ENCODE measurements at places on chromosomes 3 and 15.

DNA sequence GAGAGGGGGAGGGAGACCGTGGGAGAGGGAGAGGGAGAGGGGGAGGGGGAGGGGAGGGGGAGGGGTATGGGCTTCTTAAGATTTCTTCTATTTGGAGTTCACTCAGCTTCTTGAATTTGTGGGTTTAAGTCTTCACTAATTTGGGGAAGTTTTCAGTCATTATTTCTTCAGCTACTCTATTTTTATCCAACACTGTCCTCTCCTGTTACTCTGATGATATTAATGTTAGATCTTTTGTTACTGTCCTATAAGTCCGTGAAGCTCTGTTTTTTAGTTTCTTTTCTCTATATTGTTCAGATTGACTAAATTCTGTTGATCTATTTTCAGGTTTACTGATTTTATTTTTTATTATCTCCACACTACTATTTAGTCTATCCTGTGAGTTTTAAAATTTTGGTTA is 351.5 kb upstream of the TPM1 start:
- no peak for DNase-seq

GRCh38 chr15:69679623-69680228 is 227.1 kb downstream of the RPLP1 start:
- DNase-seq = peak; percentile 15

DNA sequence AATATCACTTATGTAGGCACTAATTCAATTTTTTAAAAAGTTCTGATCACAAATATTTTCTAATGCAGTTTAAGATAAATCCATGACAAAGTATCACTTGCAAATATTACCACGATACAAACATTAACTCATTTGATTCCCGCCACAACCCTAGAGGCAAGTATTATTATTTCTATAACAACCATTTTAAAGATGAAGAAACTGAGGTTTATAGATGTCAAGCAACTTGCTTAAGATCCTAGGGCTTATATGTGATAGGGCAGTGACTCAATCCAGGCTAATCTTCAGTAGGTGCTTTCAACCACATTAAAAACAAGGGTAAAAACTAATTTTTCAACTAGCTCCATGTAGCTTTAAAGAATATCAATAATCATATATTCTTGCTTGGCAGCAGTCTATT is 1.7 kb downstream of the DYNC1LI1 start:
- DNase-seq = no peak

DNA sequence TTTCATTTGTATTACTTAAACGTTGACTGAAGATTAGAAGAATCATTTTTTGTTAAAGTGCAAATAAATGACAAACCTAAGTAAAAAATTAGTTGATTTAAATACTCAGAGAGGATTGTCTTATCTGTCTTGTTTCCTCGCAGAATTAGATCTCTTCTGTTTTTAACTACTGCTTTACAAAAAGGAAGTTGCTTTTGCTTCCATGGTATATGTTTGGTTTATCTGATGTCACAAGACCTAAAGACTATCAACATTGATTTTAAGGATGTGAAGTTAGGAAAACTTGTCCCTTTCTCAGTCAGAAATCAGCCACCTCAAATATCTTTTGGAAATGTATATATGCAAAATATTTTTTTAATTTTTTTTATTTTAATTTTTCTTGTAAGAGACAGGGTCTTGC is 28.7 kb downstream of the GPR171 start:
- DNase-seq = no peak

- DNase-seq = peak; percentile 90
Measured at GRCh38 chr15:90233387-90234095, at the start of gene CIB1. CIB1 (minus strand) TSS chr15:90233941; CDS start chr15:90233885, 56 bp downstream.

- DNase-seq = no peak
Measured at GRCh38 chr3:87900061-87900460, 158.7 kb downstream of the CGGBP1 start.

Data from activated CD4-positive, alpha-beta T cell treated with anti-CD3 and anti-CD28 coated beads, Interleukin-2, amount 50 U/mL, for 24 hours (primary cell).